ENCODE measurements at places on chromosomes 6 and 20.

DNA sequence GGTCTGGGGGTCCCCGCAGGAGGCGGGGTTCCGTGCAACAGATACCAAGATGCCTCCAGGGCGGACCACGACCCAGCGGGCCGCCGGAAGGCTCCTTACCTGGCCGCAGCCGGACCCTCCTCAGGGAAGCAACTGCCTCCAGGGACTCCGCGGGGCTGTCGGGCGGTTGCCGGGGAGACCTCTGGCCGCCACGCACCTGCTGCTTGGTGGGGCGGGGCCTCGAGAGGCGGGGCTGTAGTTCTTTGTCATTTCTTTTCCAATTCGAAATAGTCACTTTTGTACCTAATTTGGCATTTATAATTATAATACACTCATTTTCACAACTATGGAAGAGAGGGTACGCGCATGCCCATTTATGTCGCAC lies 647 bp downstream of the AK9 start:
- peak; percentile 92 for DNase-seq

DNA sequence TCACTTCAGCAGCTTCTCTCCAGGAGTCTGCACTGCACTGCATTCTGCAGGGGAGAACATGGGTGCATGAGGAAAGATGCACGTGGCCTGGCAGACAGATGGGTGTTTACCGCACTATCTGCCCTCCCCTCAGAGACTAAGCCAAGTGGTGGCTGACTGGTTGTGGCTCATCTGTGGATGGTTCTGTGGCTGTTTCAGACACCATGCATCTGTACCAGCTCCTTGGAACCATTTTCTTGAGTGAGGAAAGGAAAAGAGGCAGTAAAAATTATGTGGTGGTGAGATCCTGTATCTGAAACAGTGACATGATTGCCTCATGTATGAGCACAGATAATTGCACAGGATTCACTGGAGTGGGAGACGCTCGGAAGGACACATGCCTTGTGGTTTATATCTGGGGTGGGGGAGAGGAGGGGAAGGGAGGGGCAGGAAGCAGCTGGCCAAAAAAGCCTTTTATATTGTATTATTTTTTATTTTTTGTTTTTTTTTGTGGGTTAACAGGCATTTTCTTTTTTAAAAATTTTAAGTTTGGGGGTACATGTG lies 161.7 kb downstream of the ERMARD start:
- no peak for DNase-seq

GRCh38 chr6:30747902-30748769 lies 3.8 kb upstream of the IER3 start:
- DNase-seq: no peak

- no peak for DNase-seq
These were observed 59.4 kb upstream of the CITED2 start for GRCh38 chr6:139433631-139434419.

GRCh38 chr20:62739581-62740285 lies 31.1 kb downstream of the NTSR1 start:
- DNase-seq: no peak

GRCh38 chr6:79861023-79861422 lies 86.3 kb downstream of the ELOVL4 start:
- DNase-seq: no peak

DNA sequence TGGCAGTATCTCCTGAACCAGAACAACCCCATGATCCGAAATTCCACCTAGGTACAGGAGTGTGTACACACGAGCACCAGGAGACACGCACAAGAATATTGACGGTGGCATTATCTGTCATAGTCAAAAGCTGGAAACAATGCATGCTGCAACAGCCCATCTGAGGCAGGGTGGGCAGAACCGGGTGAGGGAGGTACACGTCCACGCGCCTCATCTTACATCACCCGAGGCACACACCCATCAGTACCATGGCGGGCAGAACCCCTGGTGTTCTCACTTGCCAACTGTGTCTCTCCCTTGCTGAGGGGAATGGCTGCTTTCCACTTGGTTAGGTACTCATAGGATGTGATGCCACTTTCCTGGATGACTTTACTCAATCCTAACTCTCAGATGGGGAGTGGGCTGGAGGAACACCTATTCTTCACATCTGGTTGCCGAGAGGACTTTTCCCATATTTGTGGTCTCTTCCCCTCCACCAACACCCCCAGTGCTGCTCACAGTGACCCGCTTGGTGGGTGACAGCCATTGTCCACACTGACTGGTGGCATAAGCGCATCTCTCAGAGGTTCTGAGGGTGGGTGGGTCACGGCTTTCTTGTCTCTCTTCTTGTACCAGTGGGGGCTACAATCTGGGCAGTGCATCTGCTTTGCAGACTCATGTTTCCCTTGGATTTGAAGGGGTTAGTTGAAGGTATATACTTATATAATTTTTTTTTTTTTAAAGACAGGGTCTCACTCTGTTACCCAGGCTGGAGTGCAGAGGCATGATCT lies 13.5 kb downstream of the PPP1R3G start:
- DNase-seq: no peak

GRCh38 chr6:12592634-12593033 lies 123.9 kb upstream of the PHACTR1 start:
- no peak for DNase-seq

DNA sequence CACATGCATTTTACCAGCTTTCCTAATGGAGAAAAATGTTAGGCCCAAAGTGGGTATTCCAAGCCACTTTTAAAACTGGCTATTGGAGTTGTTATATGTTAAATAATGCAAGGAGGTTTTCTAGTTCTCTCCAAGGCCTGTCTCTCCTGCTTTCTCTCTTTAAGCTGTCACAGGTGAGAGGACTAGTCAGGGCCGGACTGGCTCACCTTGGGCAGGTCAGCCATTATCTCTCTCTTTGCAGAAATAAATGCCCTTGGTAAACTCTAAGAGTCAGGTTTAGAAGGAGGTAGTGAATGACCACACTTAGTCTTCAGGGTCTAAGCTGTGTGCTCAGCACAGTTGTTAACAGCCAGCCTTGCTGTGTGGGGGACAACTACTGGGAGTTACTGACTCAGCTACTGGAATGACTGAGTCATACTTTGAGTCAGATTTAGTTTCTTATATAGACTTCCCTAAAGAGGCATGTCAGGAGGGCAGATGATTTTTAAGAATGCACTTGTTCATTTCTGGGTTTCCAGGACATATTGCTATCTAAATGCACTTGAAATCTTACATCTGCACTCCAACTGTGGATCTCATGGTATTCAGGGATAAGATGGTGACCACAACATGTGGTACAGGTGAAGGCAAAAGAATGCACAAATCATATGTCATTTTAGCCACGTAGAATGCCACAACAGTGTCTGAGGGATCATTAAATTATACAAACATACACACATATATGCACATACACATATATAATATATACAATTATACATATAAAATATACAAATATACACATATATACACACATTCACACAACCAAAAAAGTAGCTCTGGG lies 719.4 kb downstream of the EPM2A start:
- no peak for DNase-seq

GRCh38 chr6:153966001-153966400 lies 73.0 kb upstream of the OPRM1 start:
- DNase-seq: no peak

- DNase-seq: no peak
These were observed 260.5 kb upstream of the MARCKS start for GRCh38 chr6:113596387-113597230.

DNA sequence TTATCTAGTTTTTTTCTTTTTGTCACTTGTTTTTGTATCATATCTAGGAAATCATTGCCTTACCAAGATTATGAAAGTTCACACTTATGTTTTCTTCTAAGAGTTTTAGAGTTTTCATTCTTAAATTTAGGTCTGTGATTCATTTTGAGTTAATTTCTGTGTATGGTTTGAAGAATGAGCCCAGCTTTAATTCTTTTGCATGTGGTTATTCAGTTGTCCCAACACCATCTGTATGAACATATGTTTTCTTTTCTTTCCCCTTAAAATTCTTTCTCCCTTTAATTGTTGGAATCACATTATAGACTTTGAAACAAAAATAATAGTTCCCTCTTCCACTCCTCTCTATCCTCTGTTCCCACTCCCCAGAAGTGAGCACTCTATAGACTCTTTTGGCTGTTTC lies 85.4 kb downstream of the SLX4IP start:
- no peak for DNase-seq

GRCh38 chr20:20744170-20744725 lies 31.8 kb upstream of the RALGAPA2 start:
- DNase-seq: no peak

- DNase-seq: no peak
These were observed 31.2 kb downstream of the NUS1 start for GRCh38 chr6:117706504-117706903.

DNA sequence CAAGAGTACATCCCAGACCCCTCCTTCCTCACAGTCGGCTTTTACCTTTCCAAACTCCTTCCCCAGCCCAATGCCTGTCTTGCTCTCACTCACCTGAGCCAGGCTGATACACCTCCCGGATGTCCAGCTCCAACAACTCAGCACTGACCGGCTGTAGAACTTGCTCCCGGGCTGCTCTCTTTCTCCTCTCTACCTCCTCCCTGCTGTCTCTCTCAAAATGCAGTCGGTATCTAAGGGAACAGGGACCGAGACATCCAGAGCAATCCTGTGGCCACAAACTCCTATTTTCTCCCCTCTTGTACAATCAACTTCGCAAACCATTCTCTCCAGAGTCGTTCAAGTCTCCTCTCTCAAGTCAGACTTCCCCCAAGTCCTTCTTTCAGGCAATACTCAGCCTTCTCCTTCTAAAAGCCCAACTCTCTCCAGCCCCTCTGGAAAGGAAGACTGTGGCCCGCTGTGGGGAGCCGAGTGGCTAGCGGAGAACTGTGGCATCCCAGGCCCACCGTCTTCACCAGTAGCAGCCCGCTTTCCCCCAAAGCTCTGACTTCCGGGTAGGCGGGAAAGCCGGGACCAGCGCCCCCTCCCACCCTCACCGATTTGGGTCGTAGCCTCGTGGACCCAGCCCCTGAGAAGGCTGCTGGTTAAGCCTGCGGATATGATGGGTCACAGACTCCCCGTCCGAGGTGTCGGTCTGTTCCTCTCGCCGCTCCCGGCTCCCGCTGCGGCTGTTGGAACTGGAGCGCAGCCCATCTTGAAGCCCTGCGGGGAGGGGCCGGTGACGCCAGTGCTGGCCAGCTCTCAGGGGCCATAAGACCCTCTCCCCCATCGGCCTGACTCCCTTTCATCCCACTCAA lies 1.1 kb downstream of the GNL1 start:
- peak; percentile 69 for DNase-seq

- no peak for DNase-seq
These were observed 12.9 kb upstream of the MYBL2 start for GRCh38 chr20:43653966-43654365.

DNA sequence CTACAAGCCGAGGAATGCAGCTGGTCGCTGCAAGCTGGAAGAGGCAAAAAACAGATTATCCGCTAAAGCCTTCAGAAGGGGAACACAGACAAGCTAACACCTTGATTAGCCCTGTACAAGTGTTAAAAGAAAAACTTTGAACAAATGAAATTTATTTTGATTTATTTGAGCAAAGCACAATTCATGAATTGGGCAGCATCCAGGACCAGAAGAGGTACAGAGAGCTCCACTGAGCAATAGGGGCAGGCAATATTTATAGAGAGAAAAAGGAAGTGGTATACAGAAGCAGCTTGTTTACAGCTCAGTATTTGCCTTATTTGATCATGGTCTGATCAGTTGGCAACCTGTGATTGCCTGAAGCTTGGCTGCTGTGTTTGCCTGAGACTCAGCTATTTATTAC lies 17.6 kb downstream of the HLA-DOB start:
- DNase-seq: no peak

DNA sequence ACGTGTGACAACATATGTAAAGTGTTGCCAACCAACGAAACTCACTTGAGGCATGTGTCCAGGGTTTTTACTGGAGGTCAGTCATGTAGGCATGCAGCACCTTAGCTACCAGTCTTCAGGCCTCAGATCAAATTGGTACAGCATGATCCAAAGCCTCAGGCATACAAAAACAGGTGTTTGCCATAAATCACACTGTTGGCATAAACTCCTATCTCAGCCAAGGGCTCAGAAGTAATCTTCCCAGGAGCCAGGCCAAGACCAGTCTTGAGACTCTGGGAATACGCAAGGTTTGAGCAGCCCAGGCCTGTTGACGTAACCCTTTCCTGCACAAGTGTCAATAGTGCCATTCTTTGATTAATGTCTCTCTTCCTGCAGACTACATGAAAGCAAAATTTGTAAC lies 163.5 kb downstream of the PRL start:
- no peak for DNase-seq

GRCh38 chr6:34129753-34130152 lies 16.1 kb downstream of the GRM4 start:
- peak; percentile 84 for DNase-seq

DNA sequence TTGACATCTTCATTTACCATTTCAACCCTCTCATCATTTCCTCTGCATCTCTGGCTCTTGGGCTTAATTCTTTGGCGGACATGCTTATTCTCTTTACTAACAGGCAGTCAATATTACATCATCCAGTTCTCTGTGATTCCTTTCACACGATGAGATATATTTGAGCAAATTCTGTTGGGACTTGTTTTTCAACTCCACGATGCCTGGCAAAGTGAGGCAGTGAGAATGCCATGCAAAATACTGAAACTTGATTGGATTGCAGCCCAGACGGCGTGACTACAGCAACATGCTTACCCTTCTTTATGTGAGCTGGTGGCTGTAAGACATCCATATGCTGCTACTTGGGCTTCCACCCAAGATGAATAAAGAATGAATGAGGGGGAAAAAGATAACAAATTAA lies 101.7 kb upstream of the SPACA1 start:
- no peak for DNase-seq

DNA sequence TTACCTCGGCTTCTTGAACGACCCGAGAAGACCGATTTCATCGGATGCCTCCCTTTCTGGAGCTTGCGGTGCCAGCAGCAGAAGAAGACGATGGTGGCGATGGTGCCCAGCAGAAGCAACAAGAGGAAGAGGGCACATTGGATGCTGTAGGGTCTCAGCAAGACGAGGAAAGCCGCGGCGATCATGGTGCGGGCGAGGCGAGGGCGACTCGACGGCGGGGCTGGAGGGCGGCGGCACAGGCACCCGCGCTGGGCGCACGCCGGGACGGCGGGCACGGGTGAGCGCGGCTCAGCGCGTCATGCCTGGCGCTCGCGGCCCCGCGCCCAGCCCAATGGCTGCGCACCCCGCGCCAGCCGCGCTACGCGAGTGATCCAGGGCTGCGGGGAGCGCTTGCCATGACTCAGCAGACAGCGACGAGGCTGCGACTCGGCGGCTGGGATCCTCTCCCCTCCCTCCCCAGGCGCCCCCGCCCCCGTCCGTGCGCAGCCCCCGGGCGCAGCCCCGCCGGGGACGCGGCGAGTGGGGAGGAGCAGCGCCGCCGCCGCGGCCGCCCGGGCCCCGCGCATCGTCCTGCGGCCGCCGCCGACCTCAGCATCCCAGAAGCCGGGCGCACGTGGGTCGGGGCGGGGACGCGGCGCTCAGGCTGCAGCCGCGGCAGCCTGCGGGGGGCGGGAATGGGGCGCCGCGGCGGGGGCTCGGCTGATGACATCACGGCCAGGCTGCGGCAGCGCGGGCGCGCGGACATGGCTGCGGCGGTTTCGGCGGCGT lies at the start of gene BEND6:
BEND6 (plus strand) TSS at position 705 of the 768 bp plus-strand sequence. CDS start 26,704 bp downstream, outside the sequence.
- peak; percentile 74 for DNase-seq

GRCh38 chr20:62838128-62838891 lies 21.5 kb downstream of the COL9A3 start:
- DNase-seq: no peak

- no peak for DNase-seq
These were observed 128.6 kb downstream of the SCAF8 start for GRCh38 chr6:154861825-154862224.

GRCh38 chr6:40912158-40912946 lies 126.7 kb downstream of the UNC5CL start:
- DNase-seq: peak; percentile 74

GRCh38 chr6:34176261-34177031 lies 30.6 kb upstream of the GRM4 start:
- no peak for DNase-seq

- no peak for DNase-seq
These were observed 31.4 kb downstream of the PRDM1 start for GRCh38 chr6:106117579-106117978.

- no peak for DNase-seq
These were observed 134.3 kb upstream of the MAN1A1 start for GRCh38 chr6:119483908-119484307.
